Globus pallidus (tissue), 1 donor: ENCODE measurements at places on chromosomes 3 and 15.
A peak's percentile ranks its signal among the peaks of the same experiment; 100 is the strongest.

GRCh38 chr3:13440204-13440817 lies 20.2 kb upstream of the NUP210 start:
- no peak for DNase-seq

DNA sequence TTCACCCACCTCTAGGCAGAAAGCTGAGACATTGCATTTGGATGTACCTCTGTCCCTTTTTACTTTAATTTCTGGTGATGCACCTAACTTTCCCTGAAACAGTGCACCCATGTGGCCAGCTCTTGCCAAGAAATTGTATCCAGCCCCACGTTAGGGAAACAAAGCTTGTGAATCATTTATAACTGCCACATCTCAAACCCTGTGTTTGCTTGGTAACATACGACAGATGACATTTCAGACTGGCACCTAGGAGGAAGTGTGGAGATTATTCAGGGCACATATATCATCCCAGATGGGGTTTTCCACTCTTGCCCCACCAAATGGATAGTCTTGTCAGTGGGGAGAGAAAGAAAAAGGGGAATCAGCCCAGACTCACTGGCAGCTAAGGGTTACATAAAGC lies 2.1 kb downstream of the CYB561D2 start:
- DNase-seq: no peak

GRCh38 chr3:172213904-172214303 lies 174.5 kb downstream of the FNDC3B start:
- DNase-seq: no peak

- no peak for DNase-seq
These were observed 46.6 kb downstream of the ANP32A start for GRCh38 chr15:68774120-68774519.

- no peak for DNase-seq
These were observed 2.8 kb upstream of the ABHD2 start for GRCh38 chr15:89085289-89085926.

DNA sequence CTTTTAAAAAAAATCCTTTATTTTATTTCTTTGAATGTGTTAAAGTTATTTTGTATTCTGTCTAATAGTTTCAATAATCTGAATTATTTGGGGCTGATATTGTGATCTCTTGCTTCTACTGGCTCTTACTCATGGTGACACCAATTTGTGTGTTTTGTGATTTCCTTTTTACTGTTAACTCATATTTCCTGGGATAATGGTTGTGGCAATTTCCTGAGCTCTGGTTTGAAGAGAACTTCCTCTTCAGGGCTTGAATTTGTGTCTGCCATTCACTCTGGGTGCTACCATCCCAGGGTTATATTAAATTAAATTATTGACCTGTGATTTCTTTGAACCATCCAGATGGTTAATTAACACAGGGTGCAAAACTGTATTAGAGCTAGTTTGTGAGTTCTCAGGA lies 60.4 kb upstream of the RNF7 start:
- no peak for DNase-seq

GRCh38 chr15:57640930-57641682 lies 49.4 kb downstream of the MYZAP start:
- DNase-seq: peak; percentile 67

DNA sequence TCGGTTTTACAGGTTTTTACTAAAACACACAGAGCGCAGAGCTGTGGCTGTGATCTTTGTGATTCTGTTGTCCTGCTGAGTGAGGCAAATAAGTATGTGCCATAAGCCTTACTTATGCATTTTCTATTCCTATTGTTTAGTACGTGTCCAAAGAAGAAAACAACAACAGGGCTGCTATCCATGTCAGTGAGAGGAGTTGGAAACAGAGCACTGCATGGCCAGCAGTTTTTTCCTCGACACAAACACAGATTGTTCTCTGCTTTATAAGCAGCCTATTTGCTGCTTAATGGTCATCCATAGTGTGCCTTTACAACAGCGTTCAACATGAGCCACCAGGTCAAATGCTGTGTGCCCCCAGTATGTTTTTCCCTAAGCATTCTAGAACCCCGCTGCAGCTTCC lies 79.8 kb downstream of the SHQ1 start:
- peak; percentile 60 for DNase-seq

- DNase-seq: no peak
These were observed 121.9 kb upstream of the CTDSPL start for GRCh38 chr3:37739579-37740290.
